Mammary epithelial cell (primary cell): ENCODE measurements at places on chromosomes 3 and 15.
A peak's percentile ranks its signal among the peaks of the same experiment; 100 is the strongest.

- no peak for DNase-seq
Observed at GRCh38 chr15:72961346-72961745, 90.9 kb upstream of the NEO1 start.

GRCh38 chr3:17577796-17578520 lies 164.5 kb downstream of the TBC1D5 start:
- DNase-seq, result peak; percentile 60

DNA sequence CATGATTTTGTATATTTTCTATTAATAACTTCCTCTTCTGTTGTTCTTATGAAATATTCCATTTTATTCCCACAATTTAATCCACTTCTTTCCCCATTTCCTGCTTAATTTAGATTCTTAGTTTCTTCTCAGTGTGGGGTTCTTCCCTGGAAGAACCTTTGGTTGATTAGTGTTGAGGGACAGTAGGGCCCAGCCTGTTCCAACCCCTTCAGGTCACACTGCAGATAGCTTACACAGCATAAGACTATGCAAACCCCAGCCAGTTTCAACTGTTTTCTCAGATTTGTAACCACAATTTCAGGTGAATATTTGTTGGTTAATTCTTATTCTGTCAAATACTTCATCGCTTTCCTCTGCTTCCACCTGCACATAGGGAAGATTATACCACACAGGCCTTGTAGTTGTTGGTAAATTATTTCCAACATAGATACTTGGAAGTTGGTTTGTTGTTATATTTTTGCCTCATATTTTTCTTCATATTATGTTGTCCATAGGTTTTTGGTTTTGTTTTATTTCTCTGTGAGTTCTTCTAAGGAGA lies 34.7 kb downstream of the AADACL2 start:
- no peak for DNase-seq

GRCh38 chr3:30448450-30449289 lies 157.7 kb upstream of the TGFBR2 start:
- no peak for DNase-seq

DNA sequence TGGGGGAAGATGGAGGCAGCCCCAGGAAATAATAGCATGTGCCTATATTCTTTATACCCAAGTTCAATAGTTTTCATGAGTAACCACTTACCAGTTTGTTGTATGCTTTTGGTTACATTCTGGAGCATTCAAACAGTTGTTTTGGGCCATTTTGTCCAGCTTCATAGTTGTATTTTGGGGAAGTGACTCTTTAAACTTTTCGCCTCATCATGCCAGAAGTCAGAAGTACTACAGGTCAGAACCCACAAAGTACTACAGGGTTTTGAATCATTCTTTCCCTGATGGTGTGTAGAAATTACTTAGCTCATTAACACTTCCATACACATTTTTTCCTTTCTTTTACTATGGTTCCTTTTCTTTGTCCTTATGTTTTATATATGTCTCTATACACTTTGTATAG lies 210.6 kb downstream of the ARPP21 start:
- no peak for DNase-seq

- DNase-seq, result peak; percentile 50
Observed at GRCh38 chr15:50109076-50109987, 9.7 kb downstream of the ATP8B4 start.

DNA sequence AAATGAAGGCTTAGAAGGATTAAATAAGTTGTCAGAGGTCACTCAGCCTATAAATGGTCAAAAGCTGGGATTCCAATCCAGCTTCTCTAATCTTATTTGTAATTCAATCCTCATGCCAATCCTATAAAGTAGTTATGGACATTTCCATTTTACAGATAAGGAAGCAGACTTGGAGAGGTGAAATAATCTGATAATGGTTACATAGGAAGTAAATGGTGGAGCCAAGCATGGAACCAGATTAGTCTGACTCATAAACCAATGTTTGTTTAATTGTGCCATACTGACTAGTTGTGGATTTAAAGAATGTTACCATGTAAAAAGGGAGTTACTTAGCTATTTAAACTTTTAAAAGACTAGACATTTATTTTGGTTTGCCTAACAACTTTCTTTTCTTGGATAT lies 59.7 kb downstream of the KCNAB1 start:
- peak; percentile 52 for DNase-seq

GRCh38 chr3:114727373-114727772 lies 419.7 kb downstream of the ZBTB20 start:
- no peak for DNase-seq

DNA sequence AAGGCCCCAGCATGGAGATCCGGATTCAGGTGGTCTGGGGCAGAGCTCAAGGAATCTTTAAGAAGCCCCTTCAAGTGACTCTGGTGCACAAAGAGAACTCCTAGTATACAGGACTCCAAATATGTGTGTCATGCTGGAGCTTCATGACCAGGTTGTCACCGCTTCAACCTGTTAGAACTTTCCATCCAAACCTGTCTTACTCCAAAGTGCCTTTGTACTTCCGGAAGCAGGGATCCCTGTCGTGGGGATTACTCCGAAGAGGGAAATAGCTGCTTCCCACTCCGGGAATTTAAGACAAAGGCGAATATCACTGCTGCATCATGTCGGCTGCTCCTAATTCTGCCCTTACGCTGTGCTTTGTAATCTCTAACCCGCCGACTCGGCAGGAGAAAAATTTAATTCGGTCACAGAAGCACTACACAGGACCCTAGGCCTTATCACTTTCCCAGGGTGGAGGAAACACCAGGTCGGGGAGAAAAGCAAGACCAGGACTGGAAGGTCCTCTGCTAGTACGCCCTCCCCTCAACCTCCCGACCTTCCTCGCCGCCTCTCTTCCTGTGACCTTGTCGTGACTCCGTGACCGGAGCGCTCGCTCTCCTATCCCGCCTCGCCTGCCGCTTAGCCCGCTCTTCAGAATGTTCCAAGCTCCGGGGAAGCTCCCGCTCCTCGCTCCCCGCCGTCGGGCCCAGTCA lies 730 bp downstream of the HIGD1A start:
- DNase-seq, result peak; percentile 39

DNA sequence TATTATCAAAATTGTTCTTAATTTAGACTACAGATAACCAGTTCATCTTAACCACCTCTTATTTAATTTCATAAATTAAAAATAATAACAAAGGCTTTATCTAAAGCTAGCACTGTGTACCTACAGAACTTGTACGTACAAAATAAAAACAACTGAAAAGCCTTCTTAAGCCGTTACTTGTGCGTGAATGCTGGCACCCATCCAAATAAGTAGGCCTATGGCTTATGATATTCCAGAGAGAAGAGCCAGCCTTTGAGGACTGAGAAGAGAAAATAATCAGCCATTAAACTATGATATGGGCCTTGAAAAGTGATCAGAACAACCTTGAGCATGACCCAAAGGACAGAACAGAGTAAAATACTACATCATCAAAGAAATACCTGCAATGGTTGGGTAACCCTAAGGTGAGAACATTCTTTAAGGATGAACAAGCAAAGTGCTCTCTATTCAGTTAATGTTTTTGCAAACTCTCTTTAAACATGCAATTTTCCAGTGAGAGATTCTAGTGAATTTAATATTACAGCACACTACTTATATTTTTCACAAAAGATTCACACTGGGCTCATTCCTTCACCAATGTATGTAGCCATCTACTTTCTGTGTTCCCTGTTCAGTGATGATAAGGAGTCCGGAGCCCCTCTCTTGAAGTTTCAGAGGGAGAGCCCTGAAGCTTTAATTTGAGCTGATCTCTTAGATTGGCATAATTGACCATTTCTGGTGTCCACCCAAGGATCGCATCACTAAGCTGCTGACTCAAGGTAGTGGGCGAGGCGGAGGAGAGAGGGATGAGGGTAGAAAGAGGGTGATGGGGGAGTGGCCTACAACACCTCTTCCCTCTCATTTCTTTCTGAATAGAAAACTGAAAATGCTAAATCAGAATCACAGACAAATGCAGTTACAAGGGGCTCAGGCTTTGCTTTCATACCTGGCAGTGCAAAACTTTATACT lies 7.7 kb upstream of the ACTC1 start:
- peak; percentile 12 for DNase-seq
